ENCODE measurements at places on chromosomes 7 and 10.

DNA sequence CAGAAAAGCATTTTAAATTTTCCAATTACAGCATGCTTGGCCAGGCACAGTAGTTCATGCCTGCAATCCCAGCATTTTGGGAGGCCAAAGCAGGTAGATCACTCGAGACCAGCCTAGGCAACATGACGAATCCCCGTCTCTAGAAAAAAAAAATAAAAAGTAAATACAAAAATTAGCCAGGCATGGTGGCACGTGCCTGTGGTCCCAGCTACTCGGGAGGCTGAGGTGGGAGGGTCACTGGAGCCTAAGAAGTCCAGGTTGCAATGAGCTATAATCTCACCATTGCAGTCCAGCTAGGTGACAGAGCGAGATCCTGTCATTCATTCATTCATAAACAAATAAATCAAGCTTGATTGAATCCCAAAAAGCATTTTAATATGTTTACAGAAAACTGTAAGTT, 234.9 kb downstream of the PARD3 start:
- DNase-seq = no peak

DNA sequence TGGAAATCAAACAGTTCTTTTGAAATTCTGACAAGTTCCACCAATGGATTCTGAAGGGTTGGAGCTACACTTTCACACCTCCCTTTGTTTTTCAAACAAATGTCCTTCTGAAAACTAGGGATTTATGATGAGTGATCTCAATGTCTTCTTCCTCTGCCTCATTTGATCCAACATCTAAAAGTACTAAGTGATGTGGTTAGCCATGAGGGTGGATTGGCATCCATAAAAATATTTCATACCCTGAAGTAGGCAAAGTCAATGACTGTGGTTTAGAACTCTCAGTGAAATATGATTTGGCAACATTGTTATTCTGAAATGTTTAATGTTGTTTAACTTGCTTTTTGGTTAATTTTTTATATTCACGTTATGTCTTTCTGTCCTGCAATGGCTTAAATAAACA, 136.9 kb downstream of the MBL2 start:
- DNase-seq = no peak

GRCh38 chr10:23978317-23978716, 230.6 kb upstream of the KIAA1217 start:
- DNase-seq = no peak

- no peak for DNase-seq
Observed at GRCh38 chr10:18450298-18450697, 201.1 kb downstream of the NSUN6 start.

DNA sequence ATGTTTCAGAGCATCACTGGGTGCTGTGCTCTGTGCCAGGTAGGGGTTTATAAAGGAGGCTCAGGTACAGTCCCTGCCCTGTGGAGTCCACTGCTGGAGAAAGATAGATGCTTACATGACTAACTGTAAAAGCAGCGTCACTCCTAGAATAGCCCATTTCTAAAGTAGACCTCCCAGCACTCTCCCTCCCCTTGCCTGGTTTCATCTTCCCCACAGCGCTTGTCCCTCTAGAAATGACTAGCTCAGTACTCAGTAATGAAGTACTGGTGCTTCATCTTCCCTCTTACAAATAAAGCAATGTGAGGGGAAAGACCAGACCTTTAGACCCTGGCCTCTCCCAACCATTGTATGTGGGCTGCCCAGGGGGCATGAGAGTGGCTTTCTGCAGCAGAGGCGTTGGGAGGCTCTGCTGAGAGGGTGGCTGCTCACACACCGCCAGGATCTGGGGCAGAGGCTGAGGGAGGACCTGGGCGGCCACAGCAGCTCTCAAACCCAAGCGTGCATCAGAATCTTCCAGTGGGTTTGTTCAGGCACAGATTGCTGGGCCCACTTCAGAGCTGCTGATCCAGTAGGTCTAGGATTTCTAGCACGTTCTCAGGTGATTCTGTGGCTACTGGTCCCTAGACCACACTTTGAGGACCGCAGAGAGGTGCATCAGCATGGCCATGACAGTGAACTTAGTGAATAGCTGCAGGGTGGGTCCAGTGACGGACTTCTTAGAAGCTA, 110.3 kb upstream of the ANLN start:
- no peak for DNase-seq

GRCh38 chr10:37754538-37755323, 102.7 kb downstream of the ZNF248 start:
- DNase-seq = peak; percentile 15

DNA sequence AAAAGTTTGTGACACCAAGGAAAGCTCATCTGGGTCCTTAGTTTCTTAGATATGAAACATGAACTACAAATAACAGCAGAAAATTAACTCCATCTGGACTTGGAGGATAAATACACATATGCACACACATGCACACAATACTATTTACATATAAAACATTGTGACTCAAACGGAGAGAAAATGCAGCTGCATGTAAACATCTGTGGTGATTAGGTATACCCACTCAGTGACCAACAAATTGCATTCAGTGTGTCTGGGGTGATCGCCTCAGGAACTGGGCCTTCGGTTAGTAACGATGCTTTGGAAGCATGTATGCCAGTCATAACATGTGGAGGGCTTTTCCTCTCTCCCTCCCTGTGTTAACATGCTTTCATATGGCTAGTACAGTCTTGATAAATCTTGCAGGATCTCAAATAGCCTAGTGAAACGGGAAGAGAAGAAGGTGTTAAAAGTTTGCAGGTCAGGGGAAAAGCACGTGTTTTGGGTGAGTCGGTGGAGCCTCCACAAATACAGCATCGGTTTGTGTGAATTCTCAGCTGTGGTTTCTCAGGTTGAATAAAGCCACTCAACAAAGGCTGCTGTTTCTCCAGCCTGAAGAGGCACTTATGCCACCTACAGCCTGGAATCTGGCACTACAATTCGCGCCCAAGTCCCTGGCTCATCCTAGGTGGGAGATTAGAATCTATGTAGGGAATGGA, 8.7 kb upstream of the GLRX3 start:
- DNase-seq = peak; percentile 77

- DNase-seq = no peak
Observed at GRCh38 chr7:12158334-12159060, 52.6 kb upstream of the TMEM106B start.

GRCh38 chr7:98295467-98296192, 14.1 kb downstream of the BRI3 start:
- no peak for DNase-seq

DNA sequence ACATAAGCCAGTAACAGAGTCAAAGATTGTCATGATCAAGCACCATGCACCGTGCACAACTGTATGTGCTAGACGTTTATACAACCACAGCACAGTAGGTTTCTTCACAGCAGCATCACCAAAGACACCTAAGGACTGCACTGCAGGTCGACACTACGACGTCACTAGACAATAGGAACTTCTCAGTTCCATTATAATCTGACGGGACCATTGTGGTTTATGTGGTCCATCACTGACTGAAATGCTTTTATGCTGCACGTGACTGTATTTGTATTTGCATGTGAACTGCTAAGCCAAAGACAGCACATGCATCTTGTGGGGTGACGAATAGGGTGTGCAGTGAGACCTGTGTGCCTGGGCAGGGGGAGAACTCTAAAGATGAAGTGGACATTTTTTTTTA, 164.9 kb downstream of the PARD3 start:
- DNase-seq = no peak

- DNase-seq = no peak
Observed at GRCh38 chr10:48567346-48567745, 37.5 kb downstream of the ARHGAP22 start.

GRCh38 chr7:43199371-43200160, 87.1 kb downstream of the HECW1 start:
- DNase-seq = no peak

GRCh38 chr10:117463545-117463920, 79.0 kb upstream of the EMX2 start:
- DNase-seq = no peak

DNA sequence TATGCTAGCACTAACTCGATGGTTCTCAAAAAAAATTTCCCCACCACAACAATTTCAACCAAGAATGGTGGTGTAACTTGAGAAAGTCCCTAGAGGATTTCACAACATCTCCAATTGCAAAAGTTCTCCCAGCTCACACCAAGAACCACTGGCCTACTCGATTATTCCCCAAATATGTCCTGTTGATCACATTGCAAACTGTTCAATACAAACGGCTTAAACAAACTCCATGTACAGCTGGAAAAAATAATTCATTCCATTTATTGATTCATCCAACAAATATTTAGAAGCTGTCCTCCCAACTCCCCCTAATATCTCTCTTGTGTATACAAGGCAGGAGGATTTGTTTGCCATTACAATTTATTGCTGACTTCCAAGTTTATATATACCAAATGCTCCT, 19.1 kb downstream of the TMEM176B start:
- DNase-seq = no peak

GRCh38 chr7:50491943-50492342, 41.8 kb upstream of the FIGNL1 start:
- DNase-seq = no peak

- DNase-seq = no peak
Observed at GRCh38 chr7:149610441-149611011, 112.9 kb upstream of the ZNF746 start.

GRCh38 chr7:11127988-11128387, 154.3 kb downstream of the PHF14 start:
- no peak for DNase-seq

DNA sequence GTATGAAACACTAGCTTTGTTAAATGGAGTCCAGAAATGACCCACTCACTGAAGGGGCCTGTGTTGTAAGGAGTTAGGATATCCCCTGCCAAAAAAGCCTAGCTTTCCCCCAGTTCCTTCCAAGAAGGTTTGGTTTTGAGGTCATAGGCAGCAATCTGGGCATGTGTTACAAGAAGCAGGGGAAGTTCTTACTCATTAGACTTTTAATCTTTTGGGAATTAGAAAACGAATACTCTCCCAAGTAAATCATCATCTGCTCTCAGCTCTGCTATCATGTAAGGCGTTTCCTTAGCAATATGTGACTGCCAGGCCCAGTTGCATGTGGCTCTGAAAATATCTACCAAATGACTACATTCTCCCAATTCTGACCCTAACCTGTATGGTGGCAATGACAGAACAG, 3.7 kb downstream of the NOD1 start:
- DNase-seq = no peak

DNA sequence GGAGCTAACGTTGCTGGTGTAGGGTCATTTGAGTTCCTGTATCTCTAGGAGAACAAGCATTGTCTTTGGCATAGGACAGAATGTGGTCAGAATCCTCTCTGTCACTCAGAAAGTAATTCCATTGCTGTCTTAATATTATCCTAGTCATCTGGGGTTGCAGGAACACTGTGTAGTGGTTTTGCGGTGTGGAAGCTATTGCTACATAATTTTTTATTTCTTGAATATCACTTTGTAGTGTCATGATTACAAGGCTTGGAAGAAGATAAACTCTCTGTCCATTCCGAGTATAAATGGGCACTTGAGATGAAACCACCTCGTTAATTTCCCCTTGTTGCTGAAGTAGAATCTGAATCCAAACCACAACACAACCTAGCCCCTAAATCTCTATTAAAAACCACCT, 919.2 kb downstream of the LRMDA start:
- DNase-seq = no peak

- DNase-seq = no peak
Observed at GRCh38 chr10:128877936-128878335, 589.1 kb upstream of the MGMT start.

DNA sequence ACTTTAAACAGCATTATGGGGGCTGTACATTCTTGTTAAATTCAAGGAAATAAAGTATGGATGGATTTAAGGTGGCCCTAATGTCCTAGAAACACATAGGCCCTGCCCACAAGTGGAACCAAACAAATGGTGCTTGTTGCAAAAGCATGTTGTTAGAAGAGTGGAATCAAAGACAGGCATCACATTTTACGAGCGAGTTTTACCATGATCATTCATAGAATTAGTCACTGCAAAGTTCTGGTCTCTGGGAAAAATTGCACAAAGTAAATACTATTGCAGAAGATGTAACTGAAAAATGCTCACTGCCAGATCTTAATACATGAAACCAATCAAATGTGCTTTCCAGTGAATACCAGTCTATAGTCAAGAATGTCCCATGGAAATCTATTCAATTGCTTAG, 677.1 kb downstream of the PARD3 start:
- no peak for DNase-seq

DNA sequence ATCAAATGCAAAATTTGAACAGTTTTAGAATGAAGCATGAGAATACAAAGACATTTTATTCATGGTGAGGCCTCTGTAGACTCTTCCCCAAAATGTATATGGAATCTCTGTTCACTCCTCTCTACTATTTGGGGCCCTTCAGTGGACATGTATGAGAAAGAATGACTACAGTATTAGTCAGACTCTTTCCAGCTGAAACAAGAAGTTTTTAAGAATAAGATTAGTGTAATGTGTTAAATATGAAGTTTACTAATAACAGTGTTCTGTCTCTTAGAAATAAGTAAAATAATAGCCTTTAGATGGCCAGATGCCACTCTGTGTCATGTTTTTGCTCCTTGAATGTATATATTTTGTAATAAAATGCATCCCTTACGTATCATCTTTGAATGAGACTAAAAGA, 585.6 kb downstream of the SUGCT start:
- no peak for DNase-seq

GRCh38 chr7:84637568-84638338, 443.2 kb upstream of the SEMA3A start:
- peak; percentile 9 for DNase-seq

DNA sequence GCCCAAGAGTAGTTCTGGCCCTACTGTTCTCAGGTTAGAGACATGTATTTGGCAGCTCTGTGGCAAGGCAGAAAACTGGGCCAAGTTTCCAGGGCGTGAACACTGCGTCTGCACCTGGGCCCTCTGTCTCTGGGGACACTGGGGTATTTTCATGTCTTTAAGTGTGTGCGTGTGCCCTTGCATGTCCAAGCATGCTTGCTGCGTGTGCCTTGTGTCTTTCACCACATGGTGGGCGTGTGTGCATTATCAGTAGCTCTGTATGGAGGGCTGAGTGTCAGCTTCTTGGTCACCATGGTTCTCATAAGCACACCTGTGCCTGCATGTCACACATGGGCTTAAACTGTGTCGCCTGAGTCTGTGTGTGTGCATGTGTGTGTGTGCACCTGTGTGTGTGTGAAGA, 69.3 kb downstream of the HIPK2 start:
- no peak for DNase-seq

GRCh38 chr10:94630017-94630688, 53.4 kb upstream of the CYP2C18 start:
- no peak for DNase-seq

GRCh38 chr7:36207451-36208291, 54.6 kb downstream of the EEPD1 start:
- no peak for DNase-seq

DNA sequence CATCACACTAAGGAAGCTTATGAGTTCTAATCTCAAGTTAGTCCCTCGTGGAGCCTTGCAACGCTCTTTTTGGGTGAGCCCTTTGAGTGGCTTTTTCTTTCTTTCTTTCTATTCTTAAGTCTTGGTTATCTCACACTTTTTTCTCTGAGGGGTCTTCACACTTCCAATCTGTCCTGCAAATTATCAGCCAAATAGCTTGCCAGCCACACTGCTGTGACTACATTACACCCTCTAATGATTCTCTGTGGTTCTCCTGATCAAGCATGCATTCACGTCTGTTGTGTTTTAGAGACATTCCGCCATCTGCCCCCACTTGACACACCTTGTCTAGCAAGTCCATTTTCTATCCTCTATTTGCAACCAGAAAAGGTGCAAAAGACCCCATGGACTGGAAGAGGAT, 340.2 kb downstream of the THSD7A start:
- DNase-seq = no peak

- DNase-seq = no peak
Observed at GRCh38 chr10:31288001-31288400, 31.0 kb upstream of the ZEB1 start.
